ENCODE measurements at places on chromosomes 1 and 21.

DNA sequence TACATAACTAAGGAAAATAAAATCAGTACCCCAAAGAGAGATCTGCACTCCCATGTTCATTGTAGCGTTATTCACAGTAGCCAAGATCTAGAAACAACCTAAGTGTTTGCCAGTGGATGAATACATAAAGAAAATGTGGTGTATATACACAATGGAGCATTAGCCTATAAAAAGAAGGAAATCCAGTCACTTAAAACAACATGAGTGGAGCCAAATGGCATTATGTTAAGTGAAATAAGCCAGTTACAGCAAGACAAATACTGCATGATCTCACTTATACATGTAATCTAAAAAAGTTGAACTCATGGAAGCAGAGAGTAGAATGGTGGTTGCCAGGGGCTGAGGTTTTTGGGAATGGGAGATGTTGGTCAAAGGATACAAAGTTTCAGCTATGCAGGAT is 508.3 kb upstream of the B3GALT2 start:
- DNase-seq: no peak

DNA sequence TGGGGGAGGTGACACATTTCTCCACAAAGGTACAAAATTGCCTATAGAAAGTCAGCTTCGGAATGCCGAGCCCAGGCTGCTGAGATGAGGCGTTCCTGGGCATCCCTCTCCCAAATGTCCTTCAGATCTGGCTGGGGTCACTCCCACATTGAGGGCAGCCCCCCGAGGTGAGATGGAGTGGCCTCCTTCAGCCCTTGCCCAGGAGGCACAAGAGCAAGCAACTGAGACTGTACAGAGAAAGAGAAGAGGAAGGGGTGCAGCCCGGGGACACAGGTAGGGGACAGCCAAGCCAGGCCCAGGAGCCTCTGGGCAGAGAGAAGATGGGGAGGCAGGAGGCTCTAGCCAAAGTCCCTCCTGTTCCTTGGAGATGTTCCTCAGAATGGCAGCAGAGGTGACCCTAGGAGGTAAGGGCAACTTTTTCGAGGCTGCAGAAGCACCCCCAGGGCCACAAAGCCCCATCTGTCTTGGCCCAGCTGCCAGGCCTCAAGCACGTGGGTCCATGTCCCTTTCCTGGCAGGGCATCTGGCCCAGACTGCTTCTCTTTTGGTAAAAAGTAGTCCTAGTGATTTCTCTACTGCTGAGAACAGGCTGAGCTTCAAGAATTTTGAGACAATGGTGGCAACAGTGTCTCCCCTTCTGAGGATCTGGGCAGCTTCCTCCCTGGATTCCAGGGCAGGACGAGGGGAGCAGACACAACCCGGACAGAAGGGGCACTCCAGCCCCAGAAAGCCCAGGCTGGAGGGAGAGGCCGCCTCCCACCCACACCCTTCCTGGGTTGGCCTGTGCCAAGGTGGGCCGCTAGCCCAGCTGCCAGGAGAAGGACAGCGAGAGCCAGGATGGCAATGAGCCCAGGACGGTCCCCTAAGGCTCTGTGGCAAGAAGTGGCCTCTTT is 68.0 kb downstream of the LRRN2 start:
- DNase-seq: no peak

- no peak for DNase-seq
These were observed 9.8 kb downstream of the ADAMTS4 start for GRCh38 chr1:161189036-161189435.

GRCh38 chr21:43825242-43825935 is 36.0 kb downstream of the RRP1 start:
- no peak for DNase-seq

GRCh38 chr1:74895411-74895810 is 162.5 kb downstream of the TYW3 start:
- no peak for DNase-seq

- peak; percentile 54 for DNase-seq
These were observed 3.3 kb downstream of the CNST start for GRCh38 chr1:246569248-246570238.

DNA sequence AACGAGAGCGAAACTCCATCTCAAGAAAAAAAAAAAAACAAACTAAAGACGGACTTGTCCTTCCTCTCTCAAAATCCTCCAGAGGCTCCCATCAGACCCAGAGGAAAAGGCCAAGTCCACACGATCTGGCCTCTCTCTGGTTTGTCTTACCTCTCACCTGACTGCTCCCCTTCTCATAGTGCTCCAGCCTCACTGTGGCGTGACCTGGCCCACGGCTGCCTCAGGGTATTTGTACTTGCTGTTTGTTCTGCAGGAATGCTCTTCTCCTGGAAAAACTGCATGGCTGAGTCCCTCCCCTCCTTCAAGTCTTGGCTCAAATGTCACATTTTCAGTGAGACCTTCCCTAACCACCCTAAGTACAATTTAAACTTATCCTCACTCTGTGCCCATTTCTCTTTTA is 8.0 kb upstream of the BRWD1 start:
- no peak for DNase-seq

DNA sequence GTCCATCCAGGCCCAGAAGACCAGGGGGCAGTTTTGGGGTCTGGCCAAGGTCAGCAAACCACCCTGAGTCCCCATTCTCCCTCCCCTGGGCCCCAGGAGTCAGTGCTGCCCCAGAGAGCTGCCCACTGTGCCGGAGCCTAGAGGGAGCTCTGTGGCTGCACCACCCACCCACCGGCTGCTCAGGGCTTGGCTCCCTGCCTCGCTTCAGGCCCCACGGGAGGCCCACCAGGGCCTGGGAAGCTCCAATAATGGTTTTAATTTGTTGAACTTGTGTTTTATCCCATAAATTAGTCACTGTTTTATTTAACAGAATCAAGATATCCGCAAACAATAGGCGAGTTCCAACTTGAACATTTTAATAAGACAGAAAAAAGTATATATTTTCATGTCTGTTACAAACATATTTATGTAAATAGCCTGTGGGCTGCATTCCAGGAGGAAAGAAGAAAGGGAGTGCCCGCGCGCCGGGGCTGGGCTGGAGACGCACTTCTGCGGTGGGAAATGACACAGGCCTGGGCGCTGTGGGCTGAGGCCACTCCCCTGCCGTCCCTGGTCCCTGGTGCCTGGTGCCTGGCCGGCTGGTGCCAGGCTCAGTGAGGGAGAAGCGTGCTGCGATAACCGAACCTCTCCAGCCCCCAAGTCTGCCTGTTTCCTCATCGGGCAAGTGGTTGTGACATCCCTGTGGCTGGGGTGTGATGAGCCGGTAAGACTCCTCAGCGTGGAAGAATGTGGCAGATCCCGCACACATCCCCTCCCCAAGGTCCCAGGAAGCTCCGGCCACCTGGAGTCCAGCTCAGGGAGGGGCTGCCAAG is 160.5 kb downstream of the PEX14 start:
- no peak for DNase-seq

DNA sequence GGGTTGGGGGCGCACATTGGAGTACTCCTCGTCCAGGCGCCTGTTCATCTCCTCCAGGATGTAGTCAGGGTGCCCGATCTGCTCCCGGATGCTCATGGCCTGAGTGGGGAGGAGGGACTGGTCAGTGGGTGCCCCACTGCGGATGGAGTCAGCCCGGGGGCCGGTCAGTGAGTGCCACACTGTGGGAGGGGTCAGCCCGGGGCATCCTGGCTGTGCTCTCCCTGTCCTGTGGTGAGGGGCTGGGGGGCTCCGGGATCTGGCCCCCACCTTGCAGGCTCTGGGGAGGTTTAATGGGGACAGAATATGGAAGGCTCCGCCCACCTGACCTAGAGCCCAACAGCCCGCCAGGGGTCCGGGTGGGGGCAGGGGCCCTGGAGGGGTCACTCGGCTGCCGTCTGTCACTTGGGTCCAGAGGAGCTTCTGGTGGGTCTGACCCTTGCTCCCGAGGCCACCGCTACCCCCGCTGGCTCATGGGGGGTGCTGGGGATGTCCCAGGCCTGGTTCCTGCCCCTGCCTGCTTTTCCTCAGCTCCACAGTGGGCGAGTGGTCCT is 8.8 kb downstream of the PRXL2B start:
- no peak for DNase-seq

GRCh38 chr1:168019407-168019806 is 82.5 kb upstream of the MPC2 start:
- DNase-seq: no peak

DNA sequence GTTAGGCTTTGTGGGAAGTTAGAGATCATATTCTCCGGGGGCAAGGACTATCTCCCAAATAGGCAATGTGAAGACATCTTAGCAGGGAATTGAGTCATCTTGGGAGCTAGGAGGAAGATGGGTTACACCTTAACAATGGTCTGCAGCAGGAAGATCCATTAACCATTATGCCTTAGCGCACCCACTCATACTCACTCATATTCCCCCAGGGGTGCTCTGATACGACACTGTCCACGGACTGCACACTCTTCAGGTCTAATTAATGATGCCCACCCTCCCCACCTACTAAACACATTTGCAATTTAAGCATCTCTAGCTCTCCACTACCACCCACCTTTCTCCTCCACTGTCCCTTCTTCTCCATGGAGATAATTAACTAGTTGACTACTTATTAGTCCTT is 857 bp upstream of the AK5 start:
- DNase-seq: no peak

GRCh38 chr1:76266762-76267161 is 192.2 kb downstream of the ST6GALNAC3 start:
- DNase-seq: no peak

DNA sequence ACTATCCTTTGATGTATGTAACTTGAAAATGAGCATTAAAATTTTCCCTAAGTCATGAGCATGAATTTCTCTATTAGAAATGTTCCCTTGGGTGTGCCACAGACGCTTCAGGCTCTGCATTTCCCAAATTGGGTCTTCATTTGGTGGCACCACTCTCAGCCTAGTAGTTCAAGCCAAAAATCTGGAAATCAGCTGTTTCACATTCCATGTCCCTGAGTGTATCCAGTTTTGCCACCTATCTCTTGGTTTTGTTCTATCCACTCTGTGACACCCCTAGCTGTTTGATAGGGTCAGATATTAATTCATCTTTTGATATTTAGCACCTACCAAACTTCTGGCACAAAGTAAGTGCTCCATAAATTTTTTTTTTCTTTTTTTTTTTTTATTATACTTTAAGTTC is 89.5 kb upstream of the DPH5 start:
- DNase-seq: no peak

DNA sequence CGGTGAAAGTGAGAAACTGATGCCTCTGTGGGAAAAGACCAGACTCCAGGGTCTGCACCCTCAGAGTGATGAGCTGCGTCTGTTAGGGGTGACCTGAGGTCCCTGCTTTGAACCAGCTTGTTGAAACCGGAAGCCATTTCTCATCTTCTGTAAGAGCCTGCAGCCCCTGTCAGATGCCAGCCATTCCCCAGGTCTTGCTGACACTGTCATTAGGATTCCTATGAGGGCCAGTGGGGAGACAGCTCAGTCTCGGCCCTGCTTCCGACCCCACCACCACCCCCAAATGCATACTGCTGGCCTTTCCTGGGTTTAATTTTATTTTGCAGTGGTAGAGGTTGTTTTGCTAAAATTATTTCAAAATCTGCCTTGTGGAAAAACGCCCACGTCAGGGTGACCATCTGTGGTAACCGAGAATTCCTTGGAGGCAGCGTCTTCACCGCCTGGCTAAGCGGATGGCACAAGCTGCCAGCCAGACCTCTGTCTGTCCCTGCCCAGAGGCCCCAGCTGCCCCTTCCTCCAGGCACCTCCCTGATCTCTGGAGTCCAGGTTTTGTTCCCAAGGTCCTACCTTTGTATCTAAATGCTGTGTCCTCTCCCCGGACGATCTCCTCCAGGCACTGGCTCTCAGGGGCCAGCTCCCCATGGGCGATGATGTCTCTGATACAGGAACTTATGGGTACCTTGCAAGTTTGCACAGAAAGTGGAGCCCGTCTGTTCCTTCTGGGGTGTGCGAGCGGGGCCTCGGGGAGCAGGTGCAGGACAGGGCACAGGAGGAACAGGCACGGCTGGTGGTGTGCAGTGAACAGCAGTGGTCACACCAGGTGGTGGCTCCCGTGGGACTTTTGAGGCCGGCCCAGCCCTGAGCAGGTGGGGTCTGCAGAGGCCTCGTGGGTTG is 49.9 kb downstream of the PRKCZ start:
- no peak for DNase-seq

GRCh38 chr21:32021319-32021994 is 148.6 kb downstream of the HUNK start:
- DNase-seq: no peak

DNA sequence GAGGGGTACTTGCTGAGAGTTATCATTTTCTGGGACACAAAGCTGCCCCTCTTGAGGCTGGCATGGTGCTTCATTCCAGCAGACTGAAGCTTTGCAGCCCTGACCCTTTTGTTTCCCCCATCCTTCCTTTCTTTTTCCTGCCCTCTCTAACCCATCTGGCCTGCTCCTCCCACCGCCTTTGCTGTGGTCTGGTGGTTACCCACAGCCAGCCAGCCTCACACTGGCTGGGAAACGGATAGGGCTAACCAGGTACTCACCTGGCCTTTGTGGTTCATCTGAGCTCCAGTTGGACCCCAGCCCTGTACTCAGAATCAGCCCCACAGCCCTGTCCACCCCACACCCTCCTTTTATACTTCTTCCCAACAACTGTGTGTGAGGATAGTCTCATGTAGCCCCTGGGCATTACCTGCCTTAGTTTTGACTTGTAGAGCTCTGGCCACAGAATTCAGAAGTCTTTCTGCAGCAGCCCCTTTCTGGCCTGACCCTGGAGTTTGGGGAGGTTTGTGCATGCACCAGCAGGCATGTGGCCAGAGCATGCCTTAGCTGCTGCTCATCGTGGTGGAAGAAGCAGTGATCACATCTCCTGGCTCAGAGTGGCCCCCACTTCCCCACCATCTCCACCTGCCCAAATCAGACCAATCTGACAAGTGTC is 138.0 kb downstream of the TRABD2B start:
- DNase-seq: no peak

GRCh38 chr1:110112656-110113055 is 413 bp downstream of the UBL4B start:
- DNase-seq: no peak

DNA sequence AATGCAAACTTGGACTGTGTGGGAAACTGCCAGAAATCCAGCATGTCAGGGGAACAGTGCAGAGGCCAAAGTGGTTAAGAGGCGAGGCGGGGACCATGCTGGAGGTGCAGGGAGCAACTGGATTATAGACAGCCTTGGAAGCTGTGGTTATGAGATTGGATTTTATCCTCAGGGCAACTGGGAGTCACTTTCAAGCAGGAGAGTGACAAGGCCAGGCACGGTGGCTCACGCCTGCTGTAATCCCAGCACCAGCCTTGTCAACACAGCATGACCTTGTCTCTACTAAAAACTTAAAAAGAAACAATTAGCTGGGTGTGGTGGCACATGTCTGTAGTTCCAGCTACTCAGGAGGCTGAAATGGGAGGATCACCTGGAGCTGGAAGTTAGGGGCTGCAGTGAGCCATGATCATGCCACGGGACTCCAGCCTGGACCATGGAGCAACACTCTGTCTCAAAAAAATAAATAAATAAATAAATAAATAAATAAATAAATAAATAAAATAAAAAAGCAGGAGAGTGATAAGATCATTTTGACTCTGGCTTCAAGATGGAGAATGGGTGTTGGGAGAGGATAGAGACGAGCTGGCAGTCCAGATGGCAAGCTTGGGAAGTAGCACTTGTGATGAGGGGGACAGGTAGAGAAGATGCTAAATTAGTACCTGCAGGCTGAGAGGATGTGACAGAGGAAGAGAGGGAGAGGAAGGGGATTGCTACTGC is 3.5 kb downstream of the HAPLN2 start:
- DNase-seq: no peak

All from KBM-7 (cell line).